ENCODE measurements at places on chromosomes 7 and 10. TPM values are rescaled to one million over a fixed set of nuclear protein-coding genes. Genes with fewer than 3 reads are reported as not detected.

Gene RNF32
- 0.19 TPM for polyA plus RNA-seq

- no peak for DNase-seq
These were observed at the start of gene EN2 for GRCh38 chr7:155458111-155458877. Gene EN2, plus strand, starts transcription at chr7:155458129. Its CDS starts 249 bp downstream, at chr7:155458378.

DNA sequence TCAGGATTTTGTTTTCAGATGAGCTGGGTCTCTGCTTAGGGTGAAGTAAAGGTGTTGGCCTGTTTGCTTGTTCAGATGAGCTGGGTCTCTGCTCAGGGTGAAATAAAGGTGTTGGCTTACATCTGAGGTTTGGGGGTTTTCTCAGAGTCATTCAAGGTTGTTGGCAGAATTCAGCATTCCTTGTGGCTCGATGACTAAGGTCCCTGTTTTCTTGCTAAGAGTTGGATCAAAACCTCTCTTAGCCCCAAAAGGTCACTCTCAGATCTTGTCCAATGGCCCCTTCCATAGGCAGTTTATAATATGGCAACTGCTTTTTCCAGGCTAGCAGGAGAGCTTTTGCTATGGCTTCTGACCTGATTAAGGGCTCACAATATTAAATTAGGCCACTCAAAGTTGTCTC lies 106.6 kb downstream of the ADAM22 start:
- no peak for DNase-seq

- DNase-seq, result no peak
These were observed 72.1 kb downstream of the INSIG1 start for GRCh38 chr7:155369766-155370165.

Gene VIM
- polyA plus RNA-seq, result 456 TPM

GRCh38 chr7:26691406-26691805 lies 173.0 kb downstream of the SKAP2 start:
- no peak for DNase-seq

Gene MYL7
- polyA plus RNA-seq, result 2,597 TPM

Gene FEZF1
- not detected for polyA plus RNA-seq

- DNase-seq, result no peak
These were observed 68.1 kb downstream of the CNOT4 start for GRCh38 chr7:135441791-135442190.

Gene NCF1
- polyA plus RNA-seq, result 0.99 TPM

GRCh38 chr7:91940572-91941341 lies at the start of gene AKAP9:
Gene AKAP9, plus strand, starts transcription at chr7:91940862. Its CDS starts 238 bp downstream, at chr7:91941100.
- peak; percentile 94 for DNase-seq

Gene PLOD3
- 55.2 TPM for polyA plus RNA-seq

DNA sequence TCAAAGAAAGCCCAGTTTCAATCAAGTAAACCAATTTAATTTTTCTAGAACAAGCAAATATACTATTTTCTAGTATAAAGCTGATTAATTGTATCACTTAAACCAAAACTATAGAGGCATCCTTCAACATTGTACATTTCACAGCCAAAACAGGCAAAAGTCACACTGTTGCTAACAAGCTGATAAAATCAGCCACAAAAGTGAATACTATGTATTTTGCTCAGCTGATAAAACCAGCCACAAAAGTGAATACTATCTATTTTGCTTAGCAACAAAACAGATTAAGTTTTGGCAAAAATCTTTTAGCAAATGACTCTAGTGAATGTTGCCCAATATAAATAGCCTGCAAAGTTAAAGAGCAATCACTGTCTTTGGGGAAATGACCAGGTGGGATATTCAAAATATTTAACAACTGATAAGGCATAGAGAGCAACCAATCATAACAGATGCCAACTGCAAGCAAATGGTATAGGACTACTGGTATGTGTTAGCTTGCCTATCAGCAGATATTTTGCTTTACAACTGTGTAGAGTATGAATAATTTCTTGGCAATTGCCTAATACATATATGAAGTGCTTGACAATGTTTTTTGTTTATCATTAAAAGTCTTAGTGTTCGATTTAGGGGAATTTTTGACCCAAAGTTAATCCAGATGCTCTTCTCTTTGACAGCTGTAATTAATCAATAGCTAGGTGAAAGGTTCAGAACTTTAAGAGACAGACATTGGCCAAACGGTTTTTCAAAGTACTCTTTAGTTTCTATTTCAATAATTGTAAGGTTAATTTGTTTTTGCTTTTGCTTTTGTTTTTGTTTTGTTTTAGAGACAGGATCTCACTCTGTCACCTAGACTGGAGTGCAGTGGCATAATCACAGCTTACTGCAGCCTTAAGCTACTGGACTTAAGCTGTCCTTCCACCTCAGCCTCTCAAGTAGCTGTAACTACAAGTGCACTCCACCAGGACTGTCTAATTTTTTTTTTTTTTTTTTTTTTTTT lies 44.4 kb upstream of the SP4 start:
- no peak for DNase-seq

DNA sequence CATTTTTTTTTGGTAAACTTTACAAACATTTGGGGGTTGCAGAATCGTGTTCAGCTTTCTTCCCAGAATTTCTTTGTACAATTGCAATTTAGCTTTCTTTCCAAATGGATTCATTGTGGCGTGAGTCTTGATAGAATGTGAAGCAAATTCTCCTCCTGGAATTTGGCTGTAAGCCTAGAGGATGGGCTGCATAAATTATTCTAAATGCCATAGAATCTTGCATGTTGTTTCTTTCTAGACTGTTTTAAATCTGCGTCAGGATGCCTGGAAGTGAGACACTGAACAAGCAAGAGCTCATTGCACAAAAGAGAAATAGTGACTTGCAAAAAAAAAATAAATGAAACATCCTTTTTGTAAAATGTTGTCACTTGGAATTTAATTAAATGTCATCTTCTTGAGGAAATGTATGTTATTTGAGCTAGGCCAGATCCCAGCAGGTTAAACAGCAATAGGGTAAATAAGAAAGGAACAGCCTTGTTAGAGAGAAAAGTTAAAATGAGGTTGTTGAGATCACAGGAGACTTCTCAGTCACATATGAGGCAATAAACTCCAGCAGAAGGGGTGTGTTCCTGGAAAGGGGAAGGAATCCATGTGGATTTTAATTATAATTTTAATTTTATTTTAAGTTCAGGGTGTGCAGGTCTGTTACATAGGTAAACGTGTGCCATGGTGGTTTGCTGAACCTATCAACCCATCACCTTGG lies 483.0 kb downstream of the PLXDC2 start:
- DNase-seq, result no peak

DNA sequence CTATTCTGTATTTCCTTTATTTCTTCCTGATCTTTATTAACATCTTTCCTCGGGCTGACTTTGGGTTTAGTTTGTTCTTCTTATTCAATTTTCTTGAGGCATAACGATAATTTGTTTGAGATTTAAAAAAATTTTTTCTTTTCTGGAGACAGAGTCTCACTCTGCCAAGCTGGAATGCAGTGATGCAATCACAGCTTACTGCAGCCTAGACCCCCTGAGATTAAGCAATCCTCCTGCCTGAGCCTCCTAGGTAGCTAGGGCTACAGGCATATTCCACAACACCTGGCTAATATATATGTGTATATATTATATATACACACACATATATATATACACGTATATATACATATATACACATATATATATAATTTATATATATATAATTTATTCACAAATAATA lies 540.2 kb downstream of the NXPH1 start:
- no peak for DNase-seq

DNA sequence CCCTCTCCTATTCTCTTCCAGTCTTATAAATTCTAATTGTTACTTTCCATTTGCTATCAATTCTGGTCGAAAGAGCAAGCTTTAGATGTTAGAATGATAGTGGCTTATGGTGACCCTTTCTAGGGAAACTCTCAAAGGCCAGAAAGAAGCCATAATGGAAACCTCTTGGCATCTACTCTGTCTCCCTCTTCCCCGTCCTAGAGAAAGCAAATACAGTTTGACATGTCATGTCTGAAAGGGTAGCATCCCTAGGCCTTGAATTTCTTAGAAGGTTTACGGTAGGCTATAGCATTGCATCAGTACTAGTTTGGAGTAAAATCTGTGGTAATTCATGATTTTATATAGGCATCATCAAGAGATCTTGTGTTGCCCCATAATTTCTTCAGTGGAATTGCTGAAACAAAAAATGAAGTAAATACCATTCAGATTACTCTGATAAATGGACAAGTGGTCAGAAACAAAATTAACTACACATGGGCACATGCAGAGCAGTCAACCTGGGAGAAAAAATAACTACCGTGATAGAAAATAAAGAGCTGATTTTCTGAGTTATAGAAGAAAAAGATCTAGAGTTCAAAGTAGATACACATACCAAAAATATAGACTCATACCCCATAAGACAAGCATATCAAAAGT lies 4.4 kb downstream of the PRKAR2B start:
- DNase-seq, result no peak

Gene C10orf143
- 1.1 TPM for polyA plus RNA-seq

DNA sequence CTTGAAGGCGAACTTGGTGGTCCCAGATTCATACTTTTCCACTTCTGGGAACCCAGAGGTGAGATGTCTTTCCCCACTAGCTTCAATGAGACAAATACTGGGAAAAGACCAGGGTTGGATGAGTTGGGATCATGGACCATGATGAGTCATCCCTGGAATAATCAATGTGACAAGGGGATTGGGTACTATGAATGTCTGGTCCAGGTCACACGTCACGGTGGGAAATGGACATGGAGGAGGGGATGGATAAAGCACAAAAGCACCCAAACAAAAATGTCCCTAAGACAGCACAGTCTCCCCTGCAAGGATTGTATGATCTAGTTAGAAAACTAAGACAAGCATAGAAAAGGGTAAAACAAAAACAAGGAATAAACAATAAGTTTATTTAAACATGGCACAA lies 12.4 kb upstream of the SORBS1 start:
- DNase-seq, result no peak

DNA sequence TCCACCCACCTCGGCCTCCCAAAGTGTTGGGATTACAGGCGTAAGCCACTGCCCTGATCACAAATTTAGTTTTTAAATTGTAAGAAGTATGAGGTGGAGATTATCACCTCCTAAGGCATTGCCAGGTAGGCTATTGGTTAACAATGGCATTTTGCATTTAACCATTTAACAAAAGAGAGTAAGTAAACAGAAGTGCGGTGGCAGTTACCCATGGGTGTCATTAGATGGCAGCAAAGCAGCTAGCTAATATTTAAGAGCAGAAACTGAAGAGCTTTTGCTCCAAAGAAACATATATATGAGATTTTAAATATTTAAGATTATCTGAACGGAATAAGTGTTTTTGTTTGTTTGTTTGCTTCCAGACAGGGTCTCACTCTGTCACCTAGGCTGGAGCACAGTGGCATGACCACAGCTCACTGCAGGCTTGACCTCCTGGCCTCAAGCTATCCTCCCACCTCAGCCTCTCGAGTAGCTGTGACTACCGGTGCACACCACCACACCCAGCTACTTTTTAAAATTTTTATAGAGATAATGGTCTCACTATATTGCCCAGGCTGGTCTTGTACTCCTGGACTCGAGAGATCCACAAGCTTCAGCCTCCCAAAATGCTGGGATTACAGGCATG lies 325.5 kb upstream of the C7orf33 start:
- no peak for DNase-seq

DNA sequence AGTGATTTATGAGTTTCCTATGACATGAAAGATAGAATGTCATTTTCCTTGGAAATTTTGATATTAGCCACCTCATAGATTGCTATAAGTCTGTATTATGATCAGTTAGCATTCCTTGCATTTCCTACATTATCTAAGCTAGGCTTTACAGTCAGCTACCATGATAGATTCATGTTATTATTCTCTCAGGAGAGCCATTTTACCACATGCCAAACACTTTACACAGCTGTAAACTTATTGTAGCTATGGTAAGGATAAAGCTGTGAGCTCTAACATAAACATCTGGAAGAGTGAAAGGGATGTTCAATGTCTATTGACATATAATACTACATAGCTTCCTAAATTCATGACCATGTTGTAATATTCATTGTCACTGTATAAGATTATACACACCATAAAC lies 608.0 kb downstream of the PHTF2 start:
- DNase-seq, result no peak

DNA sequence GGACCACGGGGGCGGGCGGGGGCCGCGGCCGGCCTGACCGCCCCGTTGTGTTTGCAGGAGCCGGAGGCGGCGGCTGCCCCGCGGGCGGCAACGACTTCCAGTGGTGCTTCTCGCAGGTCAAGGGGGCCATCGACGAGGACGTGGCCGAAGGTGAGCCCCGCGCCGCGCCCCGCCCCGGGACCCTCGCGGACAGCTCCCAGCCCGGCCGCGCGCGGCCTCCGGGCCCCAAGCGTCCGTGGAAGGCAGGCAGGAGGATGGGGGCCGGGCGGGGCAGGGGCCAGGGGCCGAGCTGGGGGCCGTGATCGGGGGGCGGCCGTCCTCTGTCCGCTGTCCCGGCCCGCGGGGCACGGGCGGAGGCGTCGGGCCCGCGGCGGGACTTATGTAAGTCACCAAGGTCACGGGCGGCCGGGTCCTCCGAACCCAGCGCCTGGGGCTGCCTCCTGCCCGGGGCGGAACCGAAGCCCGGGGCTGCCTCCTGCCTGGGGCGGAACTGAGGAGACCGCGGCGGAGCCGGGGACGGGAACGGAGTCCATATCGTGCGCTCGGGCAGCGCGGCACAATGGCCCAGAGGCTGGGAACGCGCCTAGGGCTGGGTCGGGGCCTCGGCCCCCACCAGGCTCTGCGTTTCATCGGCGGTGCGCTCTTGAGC lies 497 bp downstream of the PPP2R2D start:
- DNase-seq, result peak; percentile 79

DNA sequence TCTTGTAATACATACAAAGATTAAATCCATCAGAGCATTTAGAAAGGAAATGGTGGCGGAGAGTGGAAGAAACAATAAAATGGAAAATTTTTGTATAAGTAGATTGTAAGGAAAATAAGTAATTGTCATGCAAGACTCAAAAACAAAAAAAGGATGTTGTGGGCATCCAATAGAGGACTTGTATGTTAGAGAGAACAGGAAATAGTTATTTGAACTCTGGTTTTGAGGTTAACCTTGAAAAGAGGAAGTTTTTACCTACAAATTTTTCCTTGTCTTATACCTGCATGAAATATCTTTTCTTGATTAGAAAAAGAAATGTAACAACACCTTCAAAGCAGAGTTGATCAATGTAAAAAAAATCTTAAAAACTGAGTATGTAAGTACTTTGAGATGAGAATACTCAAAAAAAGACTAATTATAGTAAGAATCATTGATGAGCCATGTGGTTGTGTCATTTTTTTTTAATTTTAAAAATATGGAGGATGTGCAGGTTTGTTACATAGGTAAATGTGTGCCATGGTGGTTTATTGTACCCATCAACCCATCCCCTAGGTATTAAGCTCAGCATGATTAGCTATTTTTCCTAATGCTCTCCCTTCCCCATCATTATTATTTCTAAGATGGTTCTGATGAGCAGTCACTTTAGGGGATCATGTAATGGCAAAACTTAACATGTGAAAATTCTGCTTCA lies 11.9 kb downstream of the TMEM106B start:
- no peak for DNase-seq

- DNase-seq, result no peak
These were observed 32.6 kb downstream of the GSDME start for GRCh38 chr7:24724451-24725190.

- DNase-seq, result no peak
These were observed 73.5 kb downstream of the CRPPA start for GRCh38 chr7:16347827-16348192.

GRCh38 chr10:129520440-129521080 lies 53.5 kb downstream of the MGMT start:
- DNase-seq, result no peak
